T-cell (primary cell): ENCODE measurements at places on chromosomes 2 and 18.

DNA sequence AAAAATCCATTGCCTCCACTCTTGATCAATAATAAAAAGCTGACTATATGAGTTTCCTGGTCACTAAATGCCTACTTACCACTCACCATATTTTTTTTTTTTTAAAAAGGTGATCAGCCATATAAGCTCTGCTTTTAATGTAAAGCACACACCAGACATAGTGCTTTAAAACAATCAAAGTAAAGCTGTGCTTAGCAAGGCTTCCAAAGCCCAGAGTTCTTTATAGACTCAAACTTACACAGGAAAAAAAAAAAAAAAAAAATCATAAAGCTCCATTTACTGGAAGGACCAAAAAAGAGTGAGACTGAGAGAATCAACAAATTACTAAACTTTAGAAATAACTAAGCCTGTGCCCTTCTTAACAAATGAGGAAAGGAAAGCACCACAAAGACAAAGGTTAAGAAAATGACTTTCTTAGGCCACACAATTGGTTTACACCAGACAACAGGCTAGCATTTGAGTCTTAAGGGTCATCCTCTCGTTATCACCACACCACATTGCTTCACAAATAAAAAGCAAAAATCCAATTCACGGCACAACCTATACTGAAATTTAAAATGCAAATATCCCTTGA, 11.2 kb downstream of the ACVR1 start:
- no peak for DNase-seq

- no peak for DNase-seq
Measured at GRCh38 chr18:12458771-12459170, 51.0 kb downstream of the PRELID3A start.

DNA sequence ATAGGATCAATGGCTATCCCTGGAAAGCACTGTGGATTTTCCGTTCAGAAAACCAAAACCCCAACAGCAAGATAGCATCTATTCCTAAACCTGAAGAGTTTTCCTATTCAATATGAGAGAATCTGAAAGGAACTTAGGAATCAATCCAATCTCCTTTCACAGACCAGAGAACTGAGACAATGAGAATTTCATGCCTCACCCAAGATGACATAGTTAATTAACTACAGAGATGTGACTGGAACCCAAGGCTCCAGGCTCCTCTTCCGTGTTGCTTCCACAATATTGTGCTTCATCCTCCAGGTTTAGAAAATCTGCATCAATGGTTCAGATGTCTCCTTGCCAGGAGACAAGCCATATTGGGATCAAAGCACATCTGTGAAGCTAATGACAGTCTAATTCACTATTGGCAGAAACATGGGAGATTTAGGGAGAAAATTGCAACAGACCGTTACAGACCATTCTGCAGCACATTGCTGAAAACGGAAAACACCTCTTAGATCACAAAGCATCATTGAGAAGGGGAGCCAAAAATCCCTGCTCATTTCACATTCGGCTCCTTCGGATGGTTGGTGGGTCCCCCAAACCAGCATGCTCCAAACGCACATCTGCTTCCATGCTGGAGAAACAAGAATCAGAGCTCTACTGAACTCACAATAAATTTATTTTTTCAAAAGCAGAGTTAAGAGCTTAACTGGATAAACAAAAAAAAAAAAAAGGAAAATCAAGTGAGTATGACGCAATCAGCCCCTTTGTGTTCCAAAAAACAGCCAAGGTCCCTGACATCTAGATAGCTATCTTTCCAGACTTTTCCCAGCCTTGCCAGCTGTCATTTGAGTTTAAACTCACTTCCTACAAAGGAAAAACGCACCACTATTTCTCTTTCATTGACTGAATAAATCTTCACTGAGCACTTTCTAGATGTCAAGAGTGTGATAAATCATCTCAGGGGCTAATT, 290.3 kb downstream of the C1D start:
- no peak for DNase-seq

GRCh38 chr18:32139835-32140283, 48.2 kb downstream of the RNF138 start:
- DNase-seq = no peak

DNA sequence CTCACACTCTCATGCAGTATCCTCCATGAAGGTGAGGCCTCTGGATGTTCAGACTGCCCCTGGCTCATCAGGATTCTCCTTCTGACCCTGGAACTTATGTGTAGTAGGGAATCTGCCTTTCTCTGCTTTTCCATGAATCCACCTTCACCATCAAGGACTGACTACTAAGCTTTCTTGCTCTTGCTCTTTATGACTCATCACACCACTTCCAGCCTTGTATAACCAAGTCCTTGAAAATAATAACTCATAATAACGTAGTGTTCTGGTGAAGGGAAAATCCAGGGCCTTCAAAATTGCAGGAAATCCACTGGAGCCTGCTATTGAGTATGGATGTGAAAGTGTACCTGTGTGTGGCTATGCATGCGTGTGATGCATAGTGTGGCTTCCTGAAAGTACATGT, 11.3 kb upstream of the KCNS3 start:
- no peak for DNase-seq

- no peak for DNase-seq
Measured at GRCh38 chr2:180494286-180494685, 486.1 kb upstream of the UBE2E3 start.

DNA sequence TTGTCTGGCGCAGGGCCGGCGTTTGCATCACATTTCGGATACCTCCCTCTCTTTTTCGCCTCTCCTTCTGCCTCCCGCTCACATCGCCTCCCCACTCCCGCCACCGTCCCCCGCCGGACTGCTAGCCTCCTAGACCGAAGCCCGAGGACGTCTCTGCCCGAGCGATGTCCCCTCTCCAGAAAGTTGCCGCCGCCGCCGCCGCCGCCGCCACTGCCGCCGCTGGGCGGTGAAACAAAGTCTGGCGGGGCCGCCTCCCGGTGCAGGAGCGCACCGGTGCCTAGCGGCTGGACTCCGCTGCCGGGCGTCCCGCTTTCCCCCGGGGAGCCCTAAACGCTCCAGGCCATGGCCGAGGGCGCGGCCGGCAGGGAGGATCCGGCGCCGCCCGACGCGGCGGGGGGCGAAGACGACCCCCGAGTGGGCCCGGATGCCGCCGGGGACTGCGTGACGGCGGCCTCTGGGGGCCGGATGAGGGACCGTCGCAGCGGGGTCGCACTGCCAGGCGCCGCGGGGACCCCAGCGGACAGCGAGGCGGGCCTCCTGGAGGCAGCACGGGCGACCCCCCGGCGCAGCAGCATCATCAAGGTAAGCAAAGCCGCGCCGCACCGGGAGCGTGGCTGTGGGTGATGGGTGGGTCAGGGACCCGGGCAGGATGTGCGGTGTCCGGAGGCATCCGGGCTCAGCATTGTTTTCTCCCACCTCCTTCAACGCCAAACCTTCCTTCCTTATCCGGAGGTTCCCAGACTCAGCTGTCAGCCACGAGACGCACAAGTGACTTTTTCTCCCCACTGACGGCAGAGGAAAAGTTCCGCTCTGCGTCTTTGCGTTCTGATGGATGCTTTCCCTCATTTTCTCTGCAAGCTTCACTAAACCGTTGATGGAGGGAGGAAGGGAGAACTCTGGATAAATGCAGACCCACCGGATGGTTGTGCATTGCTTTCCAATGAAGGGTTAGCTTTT, 643 bp downstream of the PLCL1 start:
- peak; percentile 20 for DNase-seq

DNA sequence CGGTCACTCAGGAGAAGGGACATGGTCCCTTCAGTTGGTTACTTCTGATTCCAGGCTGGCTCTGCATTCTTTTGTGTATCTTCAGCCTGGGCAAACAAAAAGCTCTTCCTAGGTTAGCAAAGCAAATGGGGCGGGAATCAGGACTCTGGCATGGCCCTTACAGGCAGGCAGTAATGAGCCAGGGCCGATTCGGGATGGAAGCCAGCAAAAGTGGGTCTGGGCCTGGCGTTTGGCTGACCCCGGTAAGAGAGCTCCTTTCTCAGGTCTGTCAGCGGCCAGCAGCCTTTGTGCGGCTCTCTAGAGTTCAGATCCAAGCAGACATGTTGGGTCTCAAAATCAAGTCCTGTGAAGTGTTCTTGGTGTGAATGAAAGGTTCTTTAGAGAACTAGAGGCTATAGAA, 81.5 kb upstream of the EML6 start:
- DNase-seq = no peak

DNA sequence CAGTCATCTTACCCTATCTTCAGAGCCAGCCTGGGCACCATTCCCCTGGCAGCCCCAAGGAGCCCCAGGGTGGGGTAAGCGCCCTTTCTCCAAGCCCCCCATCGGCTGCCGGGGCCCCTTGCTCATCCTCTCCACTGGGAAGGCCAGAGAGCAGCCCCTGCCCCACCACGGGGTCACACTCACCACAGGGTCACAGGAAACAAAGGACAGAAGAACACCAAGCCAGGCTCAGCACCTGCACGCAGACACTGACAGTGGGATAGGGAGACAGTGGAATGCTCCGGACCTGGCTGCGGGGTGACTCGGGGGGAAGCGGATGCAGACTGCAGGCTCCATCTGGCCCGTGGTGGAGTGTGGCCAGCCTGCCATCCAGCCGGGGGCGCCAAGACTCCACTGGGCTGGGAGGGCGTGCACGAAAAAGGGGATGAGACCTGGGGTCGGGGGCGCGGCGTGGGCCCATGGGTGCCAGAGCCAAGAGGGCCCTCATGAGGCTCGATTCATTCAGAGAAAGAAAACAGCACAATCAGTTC, 21.1 kb downstream of the HDAC4 start:
- DNase-seq = no peak

- no peak for DNase-seq
Measured at GRCh38 chr2:144996225-144996795, 476.4 kb upstream of the ZEB2 start.

- no peak for DNase-seq
Measured at GRCh38 chr2:176409671-176410070, 140.4 kb downstream of the MTX2 start.

DNA sequence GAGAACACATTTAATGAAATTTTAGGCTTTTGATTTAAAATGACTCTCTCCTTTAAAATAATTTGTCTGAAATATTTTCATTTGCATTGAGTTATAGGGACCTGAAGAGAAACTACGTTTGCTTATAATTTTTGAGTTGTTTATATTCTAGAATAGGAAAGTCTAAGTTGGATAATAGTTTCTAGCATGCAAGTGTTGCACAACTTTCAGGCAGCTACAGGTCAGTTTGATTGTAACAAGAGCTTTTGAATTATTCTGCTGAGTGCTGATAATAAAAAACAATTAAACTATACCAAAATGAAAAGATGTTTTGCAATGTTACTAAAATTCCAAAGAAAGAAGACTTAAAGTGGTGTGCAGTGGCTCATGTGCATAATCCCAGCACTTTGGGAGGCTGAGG, 71.0 kb downstream of the PDE1A start:
- DNase-seq = no peak

- no peak for DNase-seq
Measured at GRCh38 chr18:58993260-58993659, 128.6 kb downstream of the ZNF532 start.

GRCh38 chr2:124339709-124340108, 314.6 kb downstream of the CNTNAP5 start:
- no peak for DNase-seq

DNA sequence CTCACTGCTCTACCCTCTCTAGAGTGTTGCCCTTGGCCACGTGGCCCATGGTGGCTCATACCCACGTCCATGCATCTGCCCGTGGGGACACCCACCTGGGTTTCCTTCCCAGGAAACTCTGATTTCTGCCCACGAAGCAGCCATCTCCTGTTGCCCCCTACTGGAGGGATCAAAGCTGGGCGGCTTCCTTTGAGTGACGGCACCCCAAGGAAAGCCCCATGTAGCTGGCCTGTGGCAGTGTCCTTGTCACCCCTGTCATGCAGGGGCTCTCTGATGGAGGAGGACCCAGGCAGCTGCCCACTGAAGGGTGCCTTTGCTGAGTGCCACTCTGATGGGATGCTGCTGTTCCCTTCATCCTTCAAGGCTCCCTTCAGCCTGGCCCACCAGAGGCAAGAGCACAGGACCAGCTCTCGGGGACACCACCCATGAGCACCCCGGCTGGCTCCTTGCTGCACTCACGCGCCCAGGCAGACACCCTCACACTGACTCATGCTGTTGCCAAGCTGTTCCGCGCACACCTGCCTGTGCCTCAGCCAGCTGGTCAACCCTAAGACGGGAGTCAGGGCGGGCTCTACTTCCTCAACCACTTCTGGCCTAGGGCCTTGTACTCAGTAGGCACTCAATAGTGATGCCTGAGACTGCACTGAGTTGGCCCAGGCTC, 101.1 kb downstream of the CTIF start:
- no peak for DNase-seq

GRCh38 chr18:26768385-26768784, 97.1 kb downstream of the AQP4 start:
- DNase-seq = no peak

DNA sequence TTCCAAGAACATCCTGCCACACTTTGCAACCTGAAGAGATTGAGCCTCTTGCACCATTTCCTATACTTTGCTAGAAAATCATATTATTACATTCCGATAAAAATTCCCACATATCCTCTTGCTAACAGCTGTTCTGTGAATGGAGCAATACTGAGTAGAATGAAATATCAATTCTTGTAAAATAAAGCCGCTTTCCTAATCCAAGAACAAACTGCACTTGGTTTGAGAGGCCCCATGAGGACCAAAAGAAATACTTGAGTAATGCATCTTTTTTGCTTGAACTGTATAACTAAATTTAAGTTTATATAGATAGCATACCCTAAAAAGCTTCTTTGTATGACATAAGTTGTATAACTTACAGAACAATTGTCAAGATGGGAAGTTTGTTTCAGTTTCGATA, 632.4 kb upstream of the SLC8A1 start:
- no peak for DNase-seq

DNA sequence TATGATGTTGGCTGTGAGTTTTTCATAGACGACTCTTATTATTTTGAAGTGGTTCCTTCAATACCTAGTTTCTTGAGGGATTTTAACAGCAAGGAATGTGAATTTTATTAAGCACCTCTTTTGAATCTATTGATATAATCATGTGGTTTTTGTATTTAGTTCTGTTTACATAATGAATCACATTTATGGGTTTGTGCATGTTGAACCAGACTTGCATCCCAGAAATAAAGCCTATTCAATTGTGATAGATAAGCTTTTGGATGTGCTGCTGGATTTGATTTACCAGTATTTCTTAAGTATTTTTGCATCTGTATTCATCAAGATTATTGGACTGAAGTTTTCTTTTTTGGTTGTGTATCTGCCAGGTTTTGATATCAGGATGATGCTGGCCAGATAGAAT, 131.6 kb upstream of the SCN7A start:
- DNase-seq = no peak
